ENCODE measurements at places on chromosomes 6 and 20.

DNA sequence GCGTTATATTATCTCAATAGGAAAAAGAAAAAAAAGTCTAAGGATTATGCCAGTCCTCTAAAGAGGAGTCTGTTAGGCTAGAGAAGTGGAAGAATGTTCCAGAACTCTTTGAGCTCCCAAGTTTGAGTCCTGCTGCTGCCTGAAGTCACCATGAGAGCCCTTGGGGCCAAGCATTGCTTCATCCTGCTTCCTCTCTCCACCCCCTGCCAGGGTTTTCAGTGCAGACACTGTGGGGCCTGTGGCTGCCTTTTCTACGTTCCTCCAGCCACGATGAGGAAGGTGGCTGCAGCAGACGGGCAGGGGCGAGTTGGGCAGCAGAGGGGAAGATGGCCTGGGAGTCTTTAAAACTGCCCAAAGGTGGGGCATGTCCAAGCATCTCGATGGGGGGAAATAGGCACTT lies 214.4 kb upstream of the KCNG1 start:
- peak; percentile 88 for DNase-seq

- no peak for DNase-seq
These were observed 4.6 kb upstream of the TMEM217 start for GRCh38 chr6:37262446-37263026.

GRCh38 chr6:150898399-150899170 lies 33.1 kb downstream of the MTHFD1L start:
- no peak for DNase-seq

DNA sequence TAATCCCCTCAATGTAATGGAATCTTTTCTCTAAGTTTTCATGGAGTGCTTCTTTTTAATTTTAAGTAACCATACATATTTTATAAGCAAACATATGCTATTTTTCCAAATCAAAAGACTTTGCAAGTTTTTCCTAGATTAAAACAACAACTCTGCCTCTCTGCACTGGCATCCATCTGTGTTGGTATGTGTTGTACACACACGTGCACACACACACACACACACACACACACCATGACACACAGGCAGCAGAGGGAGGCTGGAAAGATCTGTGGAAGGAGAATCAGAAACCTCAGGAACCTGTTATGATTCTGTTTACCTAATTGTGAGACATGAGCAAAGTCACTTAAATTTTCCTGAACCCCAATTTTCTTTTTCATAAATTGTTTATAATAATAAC lies 295.0 kb upstream of the PRDM1 start:
- DNase-seq = no peak

DNA sequence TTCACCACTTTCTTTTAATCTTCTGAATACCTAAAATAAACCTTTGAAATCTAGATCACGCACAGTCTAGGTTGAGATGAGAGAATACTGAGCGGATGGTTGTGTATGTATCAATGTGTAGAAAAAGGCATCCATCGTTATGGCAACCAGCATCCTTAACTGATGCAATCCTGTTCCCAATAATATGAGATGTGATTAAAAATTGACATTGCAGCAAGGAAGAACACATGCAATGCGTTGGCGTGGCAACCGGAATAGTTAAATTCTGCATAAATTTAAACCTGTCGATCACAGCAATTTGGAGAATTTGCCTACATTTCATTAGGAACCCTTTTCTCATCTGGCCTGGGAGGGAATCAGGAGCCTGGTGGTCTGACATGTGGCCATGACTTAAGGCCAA lies 1.3 kb upstream of the L3MBTL1 start:
- DNase-seq = no peak

DNA sequence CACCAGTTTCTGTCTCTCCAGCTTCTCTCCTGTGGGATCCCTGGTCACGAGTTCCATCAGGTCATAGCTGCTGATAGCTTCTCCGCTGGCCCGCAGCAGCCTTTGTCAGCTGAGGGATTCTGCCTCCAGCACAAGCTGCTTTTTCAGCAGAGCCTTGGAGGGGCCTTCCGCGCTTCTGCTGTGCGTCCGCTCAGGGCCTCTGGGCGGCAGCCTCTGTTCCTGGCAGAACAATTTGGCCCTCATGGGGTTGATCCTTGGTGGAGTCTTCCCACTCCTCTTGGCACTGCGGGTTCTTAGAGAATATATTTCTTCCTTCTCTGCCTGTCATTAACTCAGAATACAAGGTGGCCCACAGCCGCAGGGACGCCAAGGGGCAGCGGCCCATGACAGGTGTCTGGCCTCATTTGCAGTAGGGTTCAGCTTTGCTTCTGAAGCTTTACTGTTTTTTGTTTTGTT lies 158.8 kb downstream of the DTNBP1 start:
- no peak for DNase-seq

GRCh38 chr6:162251257-162251656 lies 476.3 kb downstream of the PRKN start:
- DNase-seq = peak; percentile 4

DNA sequence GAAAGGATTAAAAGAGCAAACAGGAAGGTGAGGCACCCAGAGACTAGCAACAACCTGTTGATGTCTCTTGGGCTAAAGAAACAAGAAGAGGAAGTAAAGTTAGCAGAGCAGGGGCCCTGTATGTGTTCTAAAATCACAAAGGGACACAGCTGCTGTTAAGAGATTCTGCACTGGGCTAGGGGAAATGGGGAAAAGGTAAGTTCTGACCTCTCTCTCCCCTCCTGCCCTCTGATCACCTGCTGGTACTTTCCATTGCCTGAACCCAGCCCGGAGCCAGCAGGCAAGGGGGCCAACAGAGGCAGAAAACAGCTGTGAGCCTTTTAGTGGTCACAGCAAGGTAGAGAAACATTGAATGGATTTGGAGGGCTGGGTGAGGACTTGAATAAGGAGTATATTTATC lies 13.5 kb upstream of the CNR1 start:
- no peak for DNase-seq

DNA sequence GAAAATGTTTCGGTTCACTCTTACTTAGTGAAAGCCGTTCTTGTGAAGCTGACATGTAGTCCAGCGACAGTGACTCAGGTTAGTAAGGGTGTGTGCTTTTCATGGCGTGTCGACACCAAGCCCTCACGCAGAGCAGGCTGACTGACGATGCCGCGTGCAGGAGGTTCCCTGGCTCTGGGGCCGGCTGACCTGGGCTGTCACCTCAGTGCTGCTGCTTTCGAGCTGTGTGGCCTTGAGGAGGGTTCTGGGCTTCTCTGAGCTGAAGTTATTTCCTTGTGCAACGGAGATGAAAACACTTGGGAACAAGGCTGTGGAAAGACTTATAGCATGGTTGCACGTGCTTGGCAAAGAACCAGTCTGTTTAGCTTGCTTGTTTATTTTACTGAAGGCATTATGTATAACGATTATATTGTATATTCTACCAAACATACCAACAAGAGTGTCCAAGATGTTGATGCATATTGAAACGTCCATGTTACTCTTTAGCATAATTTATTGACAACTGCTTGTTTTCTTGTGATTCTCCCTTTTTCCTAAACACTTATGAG lies 59.2 kb downstream of the PHACTR3 start:
- no peak for DNase-seq

GRCh38 chr6:44594481-44594880 lies 207.0 kb downstream of the CDC5L start:
- no peak for DNase-seq

GRCh38 chr6:110816677-110817076 lies 1.4 kb upstream of the CDK19 start:
- peak; percentile 73 for DNase-seq

GRCh38 chr20:4606051-4606450 lies 115.7 kb upstream of the PRND start:
- DNase-seq = no peak

GRCh38 chr6:126153661-126154060 lies 167.3 kb downstream of the TRMT11 start:
- no peak for DNase-seq

- no peak for DNase-seq
These were observed 5.9 kb downstream of the TFAP2B start for GRCh38 chr6:50824552-50824951.

- no peak for DNase-seq
These were observed 1.9 kb upstream of the SPTLC3 start for GRCh38 chr20:13006825-13007224.

DNA sequence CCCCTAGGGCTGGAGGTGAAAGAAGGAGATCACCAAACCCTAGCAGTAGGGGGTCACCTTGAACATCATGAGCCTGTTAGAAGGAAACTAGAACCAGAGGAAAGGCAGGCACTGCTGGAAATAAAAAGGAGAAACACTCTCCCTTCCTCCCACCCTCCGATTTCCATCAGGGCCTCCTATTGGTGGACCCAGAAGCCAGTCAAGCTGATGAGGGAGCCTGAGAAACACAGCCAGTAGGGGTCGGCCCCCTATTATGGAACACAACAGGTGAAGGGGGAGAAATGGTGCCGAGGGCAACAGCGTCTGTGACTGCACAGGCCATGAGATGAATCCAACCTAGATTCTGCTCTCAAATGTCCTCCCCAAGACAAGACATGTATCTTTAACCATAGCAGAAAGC lies 156.1 kb upstream of the LRFN2 start:
- DNase-seq = peak; percentile 6

DNA sequence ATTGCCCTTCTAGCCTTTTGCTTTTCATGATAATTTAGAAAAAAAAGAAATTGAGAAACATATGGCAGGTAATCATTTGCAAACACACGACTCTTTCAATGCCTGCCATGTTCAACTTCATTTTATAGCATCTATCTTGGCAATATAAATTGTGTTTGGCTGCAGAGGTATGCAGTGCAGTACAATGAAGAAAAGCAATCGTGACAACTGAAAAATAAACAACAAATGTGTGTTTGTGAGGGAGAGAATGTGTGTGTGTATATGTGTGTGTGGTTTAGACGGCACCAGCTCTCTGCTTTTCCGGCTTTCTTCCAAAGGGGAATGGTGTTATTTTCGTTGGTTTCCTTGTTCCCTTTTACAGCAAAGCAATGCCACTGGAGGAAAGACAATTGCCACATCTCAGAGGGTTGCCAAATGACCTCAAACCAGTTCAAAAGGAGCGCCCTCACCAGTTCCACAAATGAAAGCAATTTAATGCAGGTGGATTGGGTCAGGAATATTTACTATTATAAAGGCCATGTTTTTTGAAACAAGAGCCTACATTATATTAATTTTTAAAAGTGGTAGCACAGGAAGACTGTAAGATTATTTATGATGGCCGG lies 587.2 kb downstream of the PRKN start:
- no peak for DNase-seq

DNA sequence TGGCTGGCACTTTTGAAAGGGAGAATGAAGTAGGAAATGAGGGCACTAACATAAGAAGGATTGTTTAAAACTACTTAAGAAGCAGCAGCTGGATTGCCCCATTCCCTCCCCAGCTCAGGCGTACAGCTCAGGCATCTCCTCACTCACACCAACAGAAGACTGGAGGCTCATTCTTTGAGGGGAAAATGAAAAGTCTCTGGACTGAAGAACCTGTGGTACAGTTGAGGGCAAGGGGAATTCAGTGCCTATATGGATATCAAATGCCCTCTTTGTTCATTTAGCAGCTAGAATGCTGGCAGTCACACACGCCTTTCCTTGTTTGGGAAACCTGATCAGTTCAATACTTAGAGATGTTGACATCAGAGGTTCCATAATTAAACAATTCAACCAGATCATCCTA lies 502.1 kb upstream of the SOX4 start:
- DNase-seq = no peak

DNA sequence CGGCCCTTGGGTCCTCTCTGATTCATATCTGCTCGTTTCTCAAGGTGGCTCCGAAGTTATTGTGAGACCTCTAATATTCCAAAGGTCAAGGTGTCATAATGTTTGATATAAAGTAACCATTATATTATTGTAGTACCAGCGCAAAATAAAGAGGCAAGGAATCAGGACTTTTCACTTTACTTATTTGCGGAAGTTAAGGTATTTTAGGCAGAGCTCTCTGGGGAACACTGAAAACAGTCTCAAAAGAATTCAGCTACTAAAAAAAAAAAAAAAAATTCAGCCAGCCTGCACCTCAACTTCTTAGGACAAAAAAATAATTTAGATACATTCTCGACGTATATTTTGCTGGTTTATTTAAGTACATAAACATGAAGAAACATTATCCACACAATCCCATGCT lies 2.4 kb downstream of the OSER1 start:
- DNase-seq = no peak

GRCh38 chr6:95866732-95867131 lies 149.0 kb upstream of the FUT9 start:
- DNase-seq = peak; percentile 36

DNA sequence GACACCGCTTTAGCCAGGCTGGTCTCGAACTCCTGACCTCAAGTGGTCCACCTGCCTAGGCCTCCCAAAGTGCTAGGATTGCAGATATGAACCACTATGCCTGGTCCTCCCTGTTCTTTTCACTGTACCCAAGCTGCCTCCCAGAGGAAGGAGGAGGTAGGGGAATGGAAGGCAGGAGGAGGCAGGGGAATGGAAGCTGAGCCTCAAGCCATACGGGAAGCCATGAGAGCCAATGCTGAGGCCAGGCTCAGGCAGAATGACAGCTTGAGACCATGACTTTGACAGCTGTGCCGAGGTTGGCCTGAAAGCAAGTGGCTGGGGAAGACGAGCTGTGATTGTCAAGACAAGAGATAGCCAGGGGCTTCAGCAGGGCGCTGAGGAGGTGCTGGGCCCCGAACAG lies 13.6 kb upstream of the ZNF335 start:
- DNase-seq = no peak

- no peak for DNase-seq
These were observed 139.1 kb downstream of the AGPAT4 start for GRCh38 chr6:161134550-161135298.

GRCh38 chr6:36755435-36756348 lies 58.1 kb downstream of the RAB44 start:
- DNase-seq = peak; percentile 87

- peak; percentile 56 for DNase-seq
These were observed 138.8 kb downstream of the HIVEP1 start for GRCh38 chr6:12150812-12151432.

DNA sequence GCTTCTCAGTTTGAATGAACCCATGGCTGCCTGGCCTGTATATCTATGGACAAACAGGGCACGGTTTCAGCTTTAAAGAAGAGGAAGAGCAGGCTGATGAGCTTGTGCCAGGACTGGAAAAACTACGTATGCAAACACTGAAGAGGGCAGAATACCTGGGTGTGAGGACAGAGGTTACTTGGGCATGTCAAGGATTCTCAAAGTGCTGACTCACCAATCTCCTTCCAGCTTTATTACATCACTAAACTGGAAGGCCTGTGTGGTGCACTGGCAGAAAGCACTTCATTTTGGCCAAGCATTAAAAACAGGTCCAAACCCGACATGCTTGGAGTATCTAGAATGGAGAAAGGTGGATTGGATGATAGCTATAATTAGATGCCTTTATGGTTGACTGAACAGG lies 95.2 kb downstream of the GMPR start:
- DNase-seq = no peak

DNA sequence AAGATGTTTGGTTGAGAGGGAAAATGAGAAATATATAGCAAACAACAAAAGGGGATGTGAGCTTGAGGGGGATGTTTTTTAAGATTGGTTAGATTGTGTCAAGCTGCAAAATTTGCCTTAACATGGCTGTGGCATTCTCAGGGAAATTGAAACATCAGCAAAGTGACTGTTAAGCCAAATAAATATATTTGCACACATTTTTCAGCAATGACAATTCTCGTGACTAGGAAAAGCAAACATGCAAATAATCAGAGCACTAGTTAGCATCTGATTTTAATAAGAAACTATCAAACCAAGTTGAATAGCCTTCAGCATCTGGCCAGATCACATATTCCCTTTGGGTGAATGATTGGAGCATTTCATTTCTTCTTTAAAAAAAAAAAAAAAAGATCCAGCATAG lies 262.8 kb downstream of the TBC1D7 start:
- DNase-seq = no peak

GRCh38 chr20:53535878-53536277 lies 57.8 kb downstream of the ZNF217 start:
- DNase-seq = no peak
